ENCODE measurements at places on chromosomes 2 and 18.

GRCh38 chr2:221845021-221845365 lies 272.9 kb upstream of the EPHA4 start:
- no peak for DNase-seq

- DNase-seq: no peak
Measured at GRCh38 chr2:224875841-224876240, 159.7 kb upstream of the CCDC195 start.

GRCh38 chr18:63887424-63887823 lies at the start of gene SERPINB2:
Gene SERPINB2, plus strand, starts transcription at chr18:63887705. Its CDS starts 3,740 bp downstream, at chr18:63891445.
- DNase-seq: no peak

DNA sequence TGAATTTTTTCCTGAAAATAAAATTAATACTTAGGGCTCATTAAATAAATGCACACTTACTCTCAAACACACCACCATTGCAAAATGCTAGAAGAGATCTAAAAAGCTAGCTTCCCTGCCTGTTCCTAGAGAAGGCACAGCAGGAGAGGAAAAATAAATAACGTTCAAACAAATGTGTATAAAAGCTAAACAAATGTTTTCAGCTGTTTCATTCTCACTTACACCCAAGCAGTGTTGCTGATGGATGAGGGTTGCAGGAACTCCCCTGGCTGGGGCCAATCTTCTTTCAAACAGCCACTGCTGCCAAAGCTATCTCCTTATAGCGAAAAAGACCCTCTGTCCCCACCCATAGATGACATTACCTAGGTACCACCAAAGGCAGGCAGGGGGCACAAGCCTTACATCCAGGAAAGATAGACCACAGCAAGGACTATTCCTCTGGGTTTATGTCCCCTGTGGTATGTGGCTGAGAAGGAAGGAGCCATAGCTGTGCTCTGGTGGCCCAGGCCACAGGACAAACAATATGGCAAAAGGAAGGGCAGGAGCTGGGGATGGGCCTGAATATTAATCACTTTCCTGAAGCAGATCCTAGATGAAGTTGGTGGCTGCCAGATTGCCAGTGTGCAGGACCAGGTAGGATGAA lies 214.6 kb downstream of the TTC32 start:
- no peak for DNase-seq

GRCh38 chr2:102502576-102502975 lies 29.6 kb downstream of the SLC9A4 start:
- DNase-seq: no peak
